ENCODE measurements at places on chromosomes 6 and 20.

DNA sequence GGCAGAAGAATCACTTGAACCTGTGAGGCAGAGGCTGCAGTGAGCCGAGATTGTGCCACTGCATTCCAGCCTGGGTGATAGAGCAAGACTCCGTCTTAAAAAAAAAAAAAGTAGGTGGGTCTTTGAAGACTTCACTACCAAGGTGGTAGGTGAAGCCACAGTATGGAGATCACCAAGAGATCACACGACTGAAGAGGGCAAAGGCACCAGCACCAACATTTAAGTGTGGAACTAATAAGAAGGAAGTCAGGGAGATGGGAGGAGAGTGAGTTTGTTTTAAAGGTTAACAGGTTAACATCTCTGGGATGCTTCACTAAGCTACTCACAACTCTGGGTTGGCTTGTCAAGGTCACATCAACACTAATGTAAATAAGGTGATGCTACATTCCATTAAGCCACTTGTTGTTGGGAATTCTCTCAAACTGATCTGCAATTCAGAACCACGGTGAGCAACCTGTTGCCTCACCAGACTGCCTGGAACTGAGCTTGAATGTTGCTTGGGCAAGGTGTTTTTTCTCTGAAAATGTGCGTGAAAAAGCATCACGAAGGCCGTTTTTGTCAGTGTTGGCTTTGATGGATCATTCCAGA, 48.7 kb downstream of the KCTD20 start:
- no peak for DNase-seq

DNA sequence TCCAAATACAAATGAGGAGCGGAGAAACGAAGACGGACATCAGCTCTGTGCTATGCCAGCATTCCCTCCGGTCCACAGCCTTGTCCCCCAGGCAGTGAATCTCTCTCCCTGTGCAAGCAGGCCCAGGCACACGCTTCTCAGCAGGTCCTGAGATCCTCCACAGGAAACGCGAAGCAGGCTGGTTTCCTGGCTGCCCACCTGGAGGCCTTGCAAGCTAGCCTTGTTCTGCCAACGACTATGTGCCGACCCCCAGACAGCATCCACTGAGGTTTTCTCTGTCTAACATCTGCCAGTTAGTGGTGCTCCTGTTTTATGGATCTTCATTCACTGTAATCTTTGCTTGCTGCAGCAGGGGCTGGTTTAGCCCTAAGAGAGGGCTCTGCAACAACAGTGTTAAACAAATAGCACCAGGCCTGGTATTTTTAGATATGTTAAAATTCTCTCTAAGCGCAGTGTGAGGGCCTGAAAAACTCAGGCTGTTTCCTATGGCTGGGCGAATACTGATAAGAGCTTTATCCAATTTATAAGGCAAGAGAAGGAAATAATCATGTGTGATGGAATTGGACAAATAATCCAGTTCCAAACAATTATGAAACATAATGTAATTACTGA, 386.0 kb upstream of the ARID1B start:
- no peak for DNase-seq

DNA sequence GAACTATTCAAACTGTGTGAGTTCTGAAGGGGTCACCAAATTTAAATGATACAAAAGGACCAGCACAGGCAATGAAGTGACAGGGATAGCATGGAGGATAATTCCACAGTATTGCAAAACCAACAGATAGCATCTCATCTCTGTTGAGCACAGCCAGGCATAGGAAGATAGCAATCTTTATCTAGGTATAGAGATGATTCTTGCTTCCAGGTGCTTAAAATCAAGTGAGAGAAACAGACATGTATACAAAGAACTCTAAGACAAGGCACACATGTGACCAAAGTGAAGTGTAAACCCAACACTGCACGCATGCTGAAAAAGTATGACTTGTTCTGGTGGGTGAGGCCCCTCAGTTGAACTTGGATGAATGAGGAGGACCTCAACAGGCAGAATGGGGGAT, 48.4 kb upstream of the ARMC2 start:
- DNase-seq = no peak

DNA sequence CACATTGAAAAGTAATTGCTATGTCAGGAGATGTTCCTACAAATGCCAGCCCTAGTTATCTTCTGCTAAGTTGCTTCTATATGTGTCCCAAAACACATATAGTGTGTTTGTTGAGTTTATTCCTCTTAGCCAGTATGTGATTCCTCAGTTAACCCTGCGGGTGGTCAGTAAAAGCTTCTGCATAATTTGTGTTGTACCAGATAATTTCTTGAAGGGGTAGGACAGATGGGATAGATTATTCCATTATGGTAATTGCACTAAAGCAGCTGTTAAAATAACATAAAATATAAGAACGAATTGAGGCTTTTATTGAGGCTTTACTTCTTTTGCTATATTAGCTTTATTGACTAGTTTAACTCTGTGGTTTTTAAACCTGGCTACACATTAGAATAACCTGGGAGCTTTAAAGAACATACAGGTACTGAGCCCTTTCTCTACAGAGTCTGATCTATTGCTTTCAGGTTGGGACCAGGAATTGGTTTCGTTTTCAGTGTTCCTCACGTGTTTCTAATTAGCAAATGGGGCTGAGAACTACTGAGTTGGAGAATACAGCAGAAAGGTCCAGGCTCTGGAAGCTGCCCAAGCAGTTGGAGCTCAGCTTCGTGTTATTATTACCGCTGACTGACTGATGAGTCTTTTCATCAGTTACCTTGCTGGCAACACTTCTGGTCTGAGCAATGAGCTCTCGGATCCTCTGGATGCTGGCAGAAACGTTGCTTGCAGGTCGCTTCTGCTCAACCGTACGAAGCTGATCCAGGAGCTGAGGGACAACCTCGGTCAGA, 56.9 kb downstream of the FAM229B start:
- DNase-seq = no peak

Data from stimulated activated CD4-positive, alpha-beta T cell treated with anti-CD3 and anti-CD28 coated beads, Interleukin-1b, Interleukin-23, amount 100 ng/mL, for 4 hours (primary cell).